Daoy (cell line): ENCODE measurements at places on chromosomes 16 and 17.
A peak's percentile ranks its signal among the peaks of the same experiment; 100 is the strongest.

DNA sequence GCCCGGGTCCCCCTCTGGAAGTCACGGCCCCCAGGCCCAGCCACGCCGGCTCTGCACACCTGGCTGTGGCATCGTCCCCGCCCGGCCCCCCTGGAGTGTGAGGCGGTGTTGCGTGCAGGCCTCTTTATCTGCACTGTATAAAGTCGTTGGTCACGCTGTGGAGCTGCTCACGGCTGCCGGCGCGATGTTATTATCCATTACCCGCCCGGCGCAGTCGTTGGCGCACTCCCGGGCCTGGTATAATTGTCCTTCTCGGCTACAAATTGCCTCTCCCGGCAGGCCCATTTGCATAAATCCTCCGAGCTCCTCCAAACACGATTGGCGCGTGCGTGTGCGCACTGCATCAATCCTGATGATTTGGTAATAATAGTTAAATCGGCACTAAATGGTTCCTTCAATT, 57.8 kb downstream of the BAHCC1 start:
- DNase-seq = no peak

DNA sequence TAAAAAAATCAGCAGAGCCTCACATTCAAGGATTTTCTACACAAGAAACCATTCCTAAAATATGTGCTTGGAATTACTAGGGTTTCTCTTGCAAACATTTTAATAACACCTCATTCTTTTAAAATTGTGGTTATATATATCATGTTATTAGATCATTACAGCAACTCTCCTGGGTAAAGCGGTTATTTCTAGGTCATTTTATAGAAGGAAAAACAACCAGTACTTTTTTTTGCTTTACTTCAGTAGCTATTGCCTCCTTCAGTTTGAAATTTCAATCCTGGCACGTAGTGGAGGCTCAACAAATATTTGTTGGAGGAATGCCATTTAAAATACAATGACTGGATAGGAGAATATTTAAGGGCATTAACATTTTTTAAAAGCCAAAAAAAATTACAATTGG, 220.6 kb downstream of the CDRT15L2 start:
- no peak for DNase-seq

GRCh38 chr16:24800586-24800985, 45.2 kb upstream of the SLC5A11 start:
- DNase-seq = peak; percentile 27

DNA sequence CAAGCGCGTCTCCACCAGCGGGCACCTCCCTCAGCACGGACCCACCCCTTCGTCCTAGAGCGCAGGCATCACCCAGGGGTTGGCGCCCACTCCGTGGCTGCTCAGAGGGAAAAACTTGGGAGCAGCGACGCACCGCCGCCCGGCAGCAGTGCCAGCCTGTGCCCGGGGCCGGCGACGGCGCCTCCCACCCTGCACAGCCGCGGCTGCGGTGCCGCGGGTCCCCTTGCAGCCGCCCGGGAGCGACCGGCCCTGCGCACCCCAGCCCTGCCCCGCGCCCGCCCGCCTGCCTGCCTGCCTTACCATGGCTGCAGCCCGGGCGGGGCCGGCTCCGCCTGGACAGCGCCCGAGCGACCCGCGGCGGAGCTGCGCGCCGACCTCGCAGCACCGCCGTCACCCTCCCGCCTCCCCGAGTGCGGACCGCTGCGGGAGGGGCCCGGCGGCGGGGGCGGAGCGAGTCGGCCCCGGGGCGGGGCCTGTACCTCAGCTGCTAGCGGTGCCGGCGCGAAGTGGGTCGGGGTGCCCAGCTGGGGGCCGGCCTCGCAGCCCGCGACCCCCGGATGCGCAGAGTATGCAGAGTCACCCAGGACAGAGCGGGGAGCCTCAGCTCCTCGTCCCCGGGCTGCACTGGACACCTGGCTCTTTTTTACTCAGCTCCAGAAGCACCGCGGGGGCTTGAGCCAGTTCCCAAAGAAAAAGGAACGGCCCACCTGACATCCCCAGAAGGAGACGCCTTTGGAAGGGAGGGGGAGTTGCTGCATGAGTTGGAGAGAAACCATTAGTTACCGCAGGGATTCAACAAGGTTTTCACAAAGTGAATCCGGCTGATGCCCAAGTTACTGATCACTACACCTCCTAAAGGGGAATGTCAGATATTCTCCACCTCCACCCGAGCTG, 17.5 kb upstream of the MTMR4 start:
- DNase-seq = peak; percentile 42

DNA sequence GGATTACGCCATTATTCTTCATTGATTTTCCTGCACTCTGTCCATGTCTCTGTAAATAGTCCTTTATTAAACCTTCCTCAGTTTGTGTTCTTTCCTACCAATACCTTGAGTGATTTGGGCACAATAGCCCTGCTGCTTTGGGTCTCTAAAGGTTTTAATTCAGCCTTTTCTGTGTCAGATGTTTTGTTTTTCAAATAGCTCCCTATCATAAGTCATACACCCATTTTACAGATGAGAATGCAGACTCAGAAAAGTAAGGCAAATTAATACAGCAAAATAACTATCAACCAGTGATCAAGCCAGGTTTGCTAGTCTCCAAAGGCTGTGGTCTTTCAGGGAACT, 25.0 kb upstream of the KPNB1 start:
- no peak for DNase-seq

- no peak for DNase-seq
Measured at GRCh38 chr16:14658063-14658462, 25.3 kb downstream of the BFAR start.

DNA sequence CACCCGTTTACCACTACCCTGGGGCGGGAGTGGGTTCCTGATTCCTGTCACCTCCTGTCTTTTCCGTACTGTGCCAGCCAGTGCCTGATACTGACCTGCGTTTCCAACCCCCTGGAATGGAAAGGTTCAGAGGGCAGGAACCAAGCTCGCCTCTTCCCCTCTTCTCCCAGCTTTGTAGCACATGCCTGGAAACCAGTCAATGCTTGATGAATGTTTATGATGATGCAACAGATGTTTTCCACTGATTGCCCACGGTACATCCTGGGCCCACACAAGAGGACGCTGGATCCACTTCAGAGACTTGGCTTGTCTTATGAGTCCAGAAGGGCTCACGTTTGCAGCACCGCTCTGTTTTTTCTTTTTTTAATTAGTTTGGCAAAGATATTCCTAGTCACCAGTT, 262.0 kb downstream of the CPPED1 start:
- DNase-seq = no peak

GRCh38 chr16:28166394-28167208, 45.2 kb downstream of the XPO6 start:
- no peak for DNase-seq

- DNase-seq = no peak
Measured at GRCh38 chr16:82658796-82659195, 32.0 kb downstream of the CDH13 start.

DNA sequence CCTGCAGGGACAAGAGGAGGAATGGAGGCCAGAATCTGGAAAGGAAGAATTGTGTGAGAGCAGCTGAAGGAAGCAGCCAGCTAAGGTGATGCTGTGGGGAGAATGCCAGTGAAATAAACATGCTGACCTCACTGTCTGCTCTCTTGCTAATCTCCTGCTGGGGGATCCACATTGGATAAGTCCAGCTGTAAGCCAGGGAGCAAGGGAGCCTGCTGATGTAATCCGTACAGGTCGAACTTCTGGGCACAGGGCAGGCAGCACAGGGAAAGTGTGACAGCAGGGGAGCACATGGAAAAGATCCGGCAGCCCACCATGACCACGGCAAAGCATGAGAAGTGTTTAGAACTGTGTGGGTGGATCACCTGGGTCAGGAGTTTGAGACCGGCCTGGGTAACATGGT, 7.5 kb upstream of the XPO6 start:
- DNase-seq = no peak

- DNase-seq = peak; percentile 77
Measured at GRCh38 chr16:84810518-84811273, 9.1 kb upstream of the CRISPLD2 start.

DNA sequence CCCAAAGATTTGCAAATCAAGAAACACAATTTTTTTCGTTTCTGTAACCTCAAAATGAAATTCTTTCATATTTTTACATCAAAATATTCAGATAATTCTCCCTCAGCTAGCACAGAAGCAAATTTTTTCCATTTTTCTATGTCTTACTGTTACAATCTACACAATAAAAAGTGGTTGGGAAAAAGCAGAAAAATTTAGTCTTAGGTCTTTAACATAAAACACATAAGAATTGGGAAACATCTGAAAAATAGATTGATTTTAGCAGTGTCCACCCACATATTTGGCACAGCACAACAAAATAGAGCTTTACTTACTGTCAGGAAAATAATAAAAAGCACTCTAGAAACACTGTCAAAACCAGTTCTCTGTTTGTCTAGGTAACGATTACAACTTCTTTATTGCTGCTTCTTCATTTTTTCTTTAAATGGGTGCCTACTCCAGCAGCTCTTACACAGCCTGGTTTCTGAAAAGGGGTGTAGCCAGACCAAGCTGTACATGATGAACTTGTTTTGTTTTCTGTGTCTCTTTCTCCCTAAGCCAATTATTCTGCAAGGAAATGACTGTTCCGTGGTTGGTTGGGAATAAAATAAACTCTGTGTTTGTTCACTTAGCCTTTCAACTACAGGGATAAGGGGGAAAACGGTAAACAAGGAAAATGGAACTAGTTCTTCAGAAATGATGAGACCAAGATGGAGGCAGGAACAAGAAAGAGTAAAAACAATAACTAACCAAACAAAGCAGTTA, at the start of gene ABCA6:
TSS of gene ABCA6 (minus strand) at position 465 of the 744 bp plus-strand sequence. CDS start 1,192 bp downstream, outside the sequence.
- DNase-seq = no peak

DNA sequence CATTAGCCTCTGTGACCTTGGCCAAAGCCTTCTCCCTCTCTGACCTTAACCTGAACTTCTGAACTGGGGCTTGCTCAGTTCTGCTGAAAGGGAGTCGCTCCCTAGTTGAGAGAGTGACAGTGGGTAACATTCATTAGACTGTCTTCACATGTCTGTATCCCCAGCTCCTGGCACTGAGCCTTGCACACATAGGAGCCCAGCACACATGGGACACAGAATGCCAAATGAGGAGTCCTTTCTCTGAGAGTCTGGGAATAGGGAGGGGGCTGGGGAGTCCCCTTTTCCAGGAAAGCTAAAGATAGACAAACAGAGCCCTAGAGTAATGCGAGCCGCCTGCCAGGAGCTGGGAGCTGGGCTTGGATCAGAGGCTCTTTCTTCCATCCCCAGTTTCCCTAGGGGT, 2.5 kb downstream of the TAC4 start:
- DNase-seq = no peak

- no peak for DNase-seq
Measured at GRCh38 chr16:83397601-83398291, 410.0 kb upstream of the HSBP1 start.

DNA sequence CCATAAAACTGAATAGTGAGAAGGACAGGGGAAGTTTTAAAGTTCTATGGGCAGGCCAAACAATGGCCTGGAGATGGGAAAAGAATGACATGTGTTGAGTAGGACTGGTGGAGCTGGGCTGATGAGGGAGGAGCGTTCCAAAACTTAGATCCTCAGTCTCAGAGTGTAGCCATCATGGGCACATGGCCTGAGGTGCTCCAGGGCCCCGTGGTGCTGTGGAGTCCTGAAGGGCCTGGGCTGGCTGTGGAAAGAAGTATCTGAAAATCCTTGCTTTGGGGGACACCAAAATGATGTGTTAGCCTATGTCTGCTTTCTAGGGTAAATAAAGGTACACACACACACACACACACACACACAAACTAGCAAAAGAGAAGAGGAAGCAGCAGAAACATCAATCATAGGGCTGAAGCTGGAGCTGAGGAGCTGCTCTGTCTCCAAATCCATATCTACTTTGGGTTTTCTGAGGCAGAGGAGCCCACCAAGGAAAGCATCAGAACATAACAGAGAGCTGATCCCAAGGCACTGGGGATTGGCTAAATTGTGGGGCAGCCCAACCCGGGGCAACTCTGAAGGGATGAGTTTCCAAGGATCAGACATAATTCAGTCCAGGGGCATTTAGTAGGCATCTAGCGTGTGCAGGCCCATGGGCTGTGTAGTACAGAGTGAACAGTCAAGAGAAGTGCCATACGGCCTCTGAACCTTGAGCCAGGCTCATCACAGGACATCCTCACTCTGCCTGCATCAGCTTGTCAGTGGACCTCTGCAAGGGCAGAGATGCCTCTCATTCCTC, 85.2 kb downstream of the C16orf78 start:
- no peak for DNase-seq

GRCh38 chr16:12801511-12802042, 2.1 kb downstream of the CPPED1 start:
- peak; percentile 29 for DNase-seq

GRCh38 chr17:66507103-66507923, 204.9 kb downstream of the PRKCA start:
- DNase-seq = peak; percentile 63

GRCh38 chr17:2062571-2063183, 7.8 kb downstream of the HIC1 start:
- DNase-seq = peak; percentile 61

DNA sequence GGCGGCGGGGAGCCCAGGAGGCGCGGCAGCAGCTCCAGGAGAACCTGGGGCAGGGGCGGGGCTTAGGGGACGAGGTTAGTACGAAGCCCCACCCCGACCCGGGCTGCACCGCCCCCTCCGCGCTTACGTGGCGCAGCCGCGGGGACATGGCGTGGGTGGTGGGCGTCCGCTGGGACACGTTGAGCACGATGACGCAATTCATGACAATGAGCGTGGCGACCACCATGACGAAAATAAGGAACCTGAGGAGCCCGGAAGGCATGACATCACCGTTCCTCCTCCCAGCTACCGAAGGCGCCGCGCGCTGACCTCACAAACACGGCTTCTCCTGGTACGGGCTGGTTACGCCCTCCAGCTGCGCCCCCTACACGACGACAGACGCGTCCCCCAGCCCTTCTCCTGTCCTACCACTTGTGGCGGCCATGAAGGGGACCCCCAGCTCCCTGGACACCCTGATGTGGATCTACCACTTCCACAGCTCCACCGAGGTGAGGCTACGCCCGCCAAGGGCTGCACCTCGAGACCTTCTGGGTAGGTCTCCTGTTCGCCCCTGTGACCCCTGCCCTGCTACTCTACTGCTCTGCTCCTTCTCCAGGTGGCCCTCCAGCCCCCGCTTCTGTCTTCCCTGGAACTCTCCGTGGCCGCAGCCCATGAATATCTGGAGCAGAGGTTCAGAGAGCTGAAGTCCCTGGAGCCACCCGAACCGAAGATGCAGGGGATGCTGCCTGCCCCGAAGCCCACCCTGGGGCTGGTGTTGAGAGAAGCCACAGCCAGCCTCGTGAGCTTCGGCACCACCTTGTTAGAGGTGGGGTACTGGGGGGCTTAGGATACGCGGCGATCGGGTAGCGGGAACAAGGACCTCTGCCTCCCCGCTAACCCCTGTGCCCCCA, at the start of gene C17orf107:
TSS of gene C17orf107 (plus strand) at position 196 of the 890 bp plus-strand sequence. CDS start at position 423, 227 bp downstream.
- no peak for DNase-seq

- no peak for DNase-seq
Measured at GRCh38 chr17:67696853-67697498, 20.8 kb upstream of the NOL11 start.

DNA sequence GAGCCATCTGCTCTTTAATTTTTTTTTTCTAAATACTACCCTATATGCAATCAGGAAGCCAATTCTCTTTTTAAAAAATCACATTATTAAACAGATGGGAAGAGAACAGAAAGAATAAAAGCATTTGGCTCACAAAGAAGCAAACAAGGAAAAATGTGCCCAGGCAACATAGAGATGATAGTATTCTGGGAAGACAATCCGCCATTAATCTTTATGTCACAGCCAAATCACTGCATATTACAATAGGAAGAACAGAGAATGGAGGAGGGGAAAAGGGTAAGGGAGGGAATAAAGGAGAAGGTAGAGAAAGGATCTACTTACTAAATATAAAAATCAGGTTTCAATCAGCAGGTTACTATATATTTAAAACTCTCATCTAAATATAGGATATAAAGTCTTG, 34.3 kb downstream of the STAT5B start:
- no peak for DNase-seq

- peak; percentile 15 for DNase-seq
Measured at GRCh38 chr17:68732301-68732749, 131.2 kb upstream of the FAM20A start.
